ENCODE measurements at places on chromosomes 5 and 9.

- DNase-seq, result no peak
Measured at GRCh38 chr9:105114964-105115728, 129.3 kb upstream of the SLC44A1 start.

DNA sequence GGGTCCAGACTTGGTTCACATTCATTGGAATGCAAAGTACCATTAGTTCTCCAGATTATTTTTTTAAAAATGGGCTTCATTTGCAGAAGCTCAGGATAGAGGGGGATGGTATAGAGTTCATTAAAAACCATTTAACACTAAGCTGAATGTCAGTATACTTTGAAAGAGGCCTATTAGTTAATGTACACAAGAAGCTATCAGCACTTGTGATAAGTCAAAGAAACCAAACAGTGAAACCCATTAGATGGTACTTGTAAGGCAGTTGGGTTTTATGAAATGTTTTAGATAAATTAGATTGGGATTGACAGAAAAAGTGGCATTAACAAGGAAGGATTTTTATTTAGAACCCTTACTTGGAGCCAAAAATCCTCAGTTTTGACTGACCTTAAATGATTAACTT, 229.2 kb upstream of the MPDZ start:
- no peak for DNase-seq

DNA sequence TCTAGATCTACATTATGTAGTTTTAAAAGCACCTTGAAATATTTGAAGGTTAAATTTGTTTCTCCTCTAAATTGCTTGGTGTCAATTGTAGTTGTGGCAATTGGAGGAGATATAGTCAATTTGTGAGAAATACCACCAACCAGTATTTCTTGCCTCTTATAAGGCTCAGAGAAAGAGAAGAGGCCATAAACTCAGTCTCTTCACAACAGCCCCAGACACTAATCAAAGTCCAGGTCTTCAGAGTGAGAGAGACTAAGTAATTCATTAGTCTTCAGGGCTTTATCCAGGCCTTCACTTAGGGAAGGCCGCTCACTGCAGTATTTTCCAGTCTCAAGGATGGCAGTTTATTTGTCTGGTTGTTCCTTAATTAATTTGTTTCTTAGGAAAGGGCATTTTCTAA, 168.0 kb upstream of the RGMB start:
- no peak for DNase-seq

- DNase-seq, result no peak
Measured at GRCh38 chr5:132436936-132437335, 53.6 kb downstream of the IRF1 start.

DNA sequence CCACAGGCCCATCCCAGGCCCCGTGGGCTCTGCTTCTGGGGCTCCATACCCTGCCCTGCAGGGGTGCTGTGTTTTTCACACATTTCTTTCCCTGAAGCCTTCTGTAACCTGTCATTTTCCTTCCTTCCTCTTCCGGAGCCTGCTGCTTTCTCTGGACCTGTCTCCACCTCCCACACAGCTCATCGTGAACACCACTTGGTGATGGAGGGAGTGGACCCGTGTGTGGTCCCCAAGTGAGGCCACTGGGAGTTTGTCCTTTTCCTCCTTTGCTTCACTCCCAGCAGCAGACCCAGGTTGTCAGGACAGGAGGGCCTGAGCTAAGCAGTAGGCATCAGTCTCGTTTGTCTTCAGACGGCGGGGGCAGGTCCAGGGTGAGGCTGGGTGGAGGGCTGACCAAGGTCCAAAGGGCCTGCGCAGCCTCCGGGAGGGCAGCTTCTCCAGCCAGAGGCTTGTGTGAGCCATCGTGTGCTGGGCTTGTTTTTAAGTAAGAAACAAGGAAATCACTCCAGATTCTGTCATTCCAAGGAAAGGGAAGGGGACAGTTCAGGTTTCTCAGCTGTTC, 5.8 kb upstream of the POMT1 start:
- DNase-seq, result no peak

- no peak for DNase-seq
Measured at GRCh38 chr5:169563369-169563768, 20.2 kb upstream of the SPDL1 start.

GRCh38 chr5:128432913-128433440, 105.1 kb downstream of the FBN2 start:
- DNase-seq, result no peak

DNA sequence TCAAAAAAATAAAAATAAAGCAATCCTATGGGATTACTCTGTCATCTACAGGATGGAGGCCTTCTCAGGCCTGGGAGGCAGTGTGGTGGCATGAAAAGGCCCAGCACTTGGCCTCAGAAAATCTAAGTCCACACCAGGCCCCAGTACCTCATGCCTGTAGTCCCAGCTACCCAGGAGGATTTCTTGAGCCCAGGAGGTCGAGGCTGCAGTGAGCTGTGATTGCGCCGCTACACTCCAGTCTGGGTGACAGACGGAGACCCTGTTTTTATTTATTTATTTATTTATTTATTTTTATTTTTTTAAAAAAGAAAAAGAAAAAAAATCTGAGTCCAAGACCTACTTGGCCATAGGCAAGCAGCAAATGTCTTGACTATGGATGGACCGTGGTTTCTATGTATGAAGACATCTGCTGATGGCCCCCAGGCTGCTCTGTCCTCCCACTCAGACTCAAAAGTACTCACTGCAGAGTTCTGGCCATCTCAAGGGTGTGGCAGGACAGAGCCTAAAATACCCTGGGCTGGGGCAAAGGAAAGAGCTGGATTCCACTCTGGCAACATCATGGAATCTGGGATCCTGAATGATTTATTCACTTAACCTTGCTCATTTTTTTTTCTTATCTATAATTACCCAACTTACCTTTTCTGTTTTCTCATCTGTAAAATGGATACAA, 55.0 kb downstream of the ARHGEF37 start:
- no peak for DNase-seq

DNA sequence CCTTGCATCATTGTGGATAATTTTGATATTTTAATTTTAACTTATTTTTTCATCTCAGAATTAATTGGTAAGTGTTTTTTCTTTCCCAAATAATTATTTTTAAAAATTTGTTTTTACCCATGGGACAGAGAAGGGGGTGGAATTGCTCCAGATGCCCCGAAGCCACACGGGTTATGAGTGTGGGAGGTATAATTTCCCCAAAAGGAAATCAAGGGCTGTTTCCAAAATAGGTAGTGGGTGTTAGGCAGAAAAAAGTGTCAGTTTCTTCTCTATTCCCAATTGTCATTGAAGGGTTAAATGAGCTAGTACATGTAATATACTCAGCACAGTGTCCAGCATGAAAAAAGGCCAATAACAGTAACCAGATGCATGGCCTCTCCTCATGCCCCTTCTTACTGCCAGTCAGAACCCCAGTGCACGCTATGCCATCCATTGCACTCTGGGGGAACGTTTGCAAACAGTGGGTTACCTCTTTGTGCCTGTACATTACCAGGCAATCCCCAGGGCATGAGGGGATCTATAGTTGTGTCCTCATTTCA, 36.4 kb upstream of the ANGPTL2 start:
- no peak for DNase-seq

GRCh38 chr9:120256146-120256545, 323.8 kb downstream of the CDK5RAP2 start:
- no peak for DNase-seq
